ENCODE measurements at places on chromosomes 5 and 9.

DNA sequence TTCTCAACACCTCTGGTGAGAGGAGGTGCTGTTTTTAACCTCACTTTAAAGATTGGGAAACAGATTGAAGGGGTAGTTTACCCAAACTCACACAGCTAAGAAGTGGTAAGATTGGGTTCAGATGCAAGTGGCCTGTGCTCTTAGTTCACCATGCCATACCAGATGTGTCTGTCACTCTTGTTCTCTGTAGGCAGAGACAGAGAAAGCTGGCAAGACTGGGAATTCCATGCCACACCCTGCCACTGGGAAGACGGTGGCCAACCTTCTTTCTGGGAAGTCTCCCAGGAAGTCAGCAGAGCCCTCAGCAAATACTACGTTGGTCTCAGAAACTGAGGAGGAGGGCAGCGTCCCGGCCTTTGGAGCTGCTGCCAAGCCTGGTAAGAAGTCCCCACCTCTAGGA, 11.0 kb downstream of the TCOF1 start:
- DNase-seq, result no peak

GRCh38 chr5:126858441-126858840, 81.5 kb downstream of the LMNB1 start:
- DNase-seq, result no peak

GRCh38 chr9:89178830-89179539, 367 bp upstream of the SHC3 start:
- no peak for DNase-seq

GRCh38 chr5:33448118-33448517, 7.4 kb downstream of the TARS1 start:
- DNase-seq, result no peak

GRCh38 chr9:74887041-74887980, at the start of gene TRPM6:
TSS of gene TRPM6 (minus strand) at chr9:74887921. CDS start at chr9:74887856, 65 bp downstream.
- no peak for DNase-seq

- no peak for DNase-seq
These were observed 334.9 kb upstream of the DAB2 start for GRCh38 chr5:39759701-39760100.

- DNase-seq, result no peak
These were observed 507.3 kb upstream of the TNC start for GRCh38 chr9:115625251-115625650.

- DNase-seq, result no peak
These were observed 1026.1 kb upstream of the DMAC1 start for GRCh38 chr9:8825585-8826147.

DNA sequence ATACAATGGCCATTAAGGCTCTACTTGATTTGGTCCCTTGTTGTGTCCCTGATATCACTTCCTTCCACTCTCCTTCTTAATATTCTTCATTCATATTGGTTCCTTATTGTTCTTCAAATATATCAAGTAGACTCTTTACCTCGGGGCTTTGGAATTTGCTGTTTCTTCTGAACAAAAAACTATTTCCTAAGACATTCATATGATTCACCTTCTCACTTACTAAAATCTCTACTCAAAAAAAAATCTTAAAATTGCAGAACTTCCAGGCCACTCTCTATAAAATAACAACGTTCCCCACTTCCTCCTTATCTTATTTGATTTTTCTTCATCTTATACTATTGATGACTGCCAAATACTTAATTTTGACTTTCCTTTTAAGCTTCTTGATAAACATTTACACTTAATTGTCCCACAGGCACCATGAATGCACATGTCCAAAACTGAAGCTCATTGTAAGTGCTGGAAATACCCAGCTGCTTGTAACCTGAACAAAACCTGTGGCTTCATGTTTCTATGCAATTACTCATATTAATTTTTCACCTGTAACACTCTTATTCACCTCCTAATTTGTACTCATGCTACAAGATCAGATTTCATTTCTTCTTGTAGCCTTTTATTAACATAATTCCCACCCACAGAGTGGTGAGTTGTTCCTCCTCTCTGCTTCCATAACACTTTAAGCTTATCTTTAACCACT, 58.4 kb upstream of the NUDT12 start:
- DNase-seq, result no peak

DNA sequence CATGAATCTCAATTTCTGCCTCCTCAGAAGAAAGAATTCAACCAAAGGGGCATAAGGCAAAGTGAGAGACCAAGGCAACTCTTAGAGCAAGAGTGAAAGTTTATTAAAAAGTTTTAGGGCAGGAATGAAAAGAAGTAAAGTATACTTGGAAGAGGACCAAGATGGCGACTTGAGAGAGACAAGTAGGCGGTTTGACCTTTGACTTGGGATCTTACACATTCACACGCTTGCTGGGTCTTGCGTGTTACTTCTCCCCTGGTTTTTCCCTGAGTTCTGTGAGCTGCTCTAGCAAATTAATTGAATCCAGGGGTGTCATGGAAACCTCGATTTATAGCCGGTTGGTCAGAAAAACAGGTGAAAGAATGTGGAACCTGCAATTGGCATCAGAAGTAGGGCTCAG, 7.0 kb downstream of the ZNF346 start:
- no peak for DNase-seq

- DNase-seq, result no peak
These were observed 58.7 kb upstream of the ZNF622 start for GRCh38 chr5:16524286-16524685.

GRCh38 chr5:141359790-141360426, at the start of gene PCDHGB2:
TSS of gene PCDHGB2 (plus strand) at chr5:141359994. CDS start at chr5:141360136, 142 bp downstream.
- no peak for DNase-seq

DNA sequence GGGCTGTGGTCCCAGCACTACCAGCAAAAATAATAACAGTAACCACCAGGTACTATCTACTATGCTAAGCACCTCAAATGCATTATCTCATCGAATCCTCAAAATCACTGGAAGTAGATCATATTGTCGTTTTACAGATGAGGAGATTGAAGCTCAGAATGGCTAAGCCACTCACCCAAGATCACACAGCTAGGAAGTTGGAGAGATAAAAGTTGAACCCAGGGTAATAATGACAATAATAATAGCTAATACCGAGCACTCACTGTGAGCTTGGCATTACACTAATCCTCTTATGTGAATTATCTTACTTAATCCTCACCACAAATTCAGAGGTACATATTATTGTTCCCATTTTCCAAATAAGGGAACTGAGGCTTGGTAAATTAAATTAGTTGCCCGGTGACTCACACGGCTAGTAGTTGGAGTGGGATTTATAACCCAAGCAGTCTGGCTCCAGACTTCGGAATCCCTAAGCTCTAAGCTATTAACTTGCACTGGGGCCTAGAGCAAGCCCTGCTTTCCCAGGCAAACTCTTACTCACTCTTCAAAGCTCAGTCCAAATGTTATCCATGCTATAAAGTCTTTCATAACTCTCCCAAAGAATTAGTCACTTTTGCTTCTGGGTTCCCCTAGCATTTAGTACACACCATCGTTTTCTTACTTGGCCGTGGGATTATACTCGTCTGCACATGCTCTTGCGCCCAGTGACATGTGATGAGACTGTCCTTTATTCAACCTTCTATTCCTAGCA, 3.8 kb downstream of the ARSI start:
- no peak for DNase-seq

GRCh38 chr9:71767776-71768321, 464 bp downstream of the CEMIP2 start:
- no peak for DNase-seq

DNA sequence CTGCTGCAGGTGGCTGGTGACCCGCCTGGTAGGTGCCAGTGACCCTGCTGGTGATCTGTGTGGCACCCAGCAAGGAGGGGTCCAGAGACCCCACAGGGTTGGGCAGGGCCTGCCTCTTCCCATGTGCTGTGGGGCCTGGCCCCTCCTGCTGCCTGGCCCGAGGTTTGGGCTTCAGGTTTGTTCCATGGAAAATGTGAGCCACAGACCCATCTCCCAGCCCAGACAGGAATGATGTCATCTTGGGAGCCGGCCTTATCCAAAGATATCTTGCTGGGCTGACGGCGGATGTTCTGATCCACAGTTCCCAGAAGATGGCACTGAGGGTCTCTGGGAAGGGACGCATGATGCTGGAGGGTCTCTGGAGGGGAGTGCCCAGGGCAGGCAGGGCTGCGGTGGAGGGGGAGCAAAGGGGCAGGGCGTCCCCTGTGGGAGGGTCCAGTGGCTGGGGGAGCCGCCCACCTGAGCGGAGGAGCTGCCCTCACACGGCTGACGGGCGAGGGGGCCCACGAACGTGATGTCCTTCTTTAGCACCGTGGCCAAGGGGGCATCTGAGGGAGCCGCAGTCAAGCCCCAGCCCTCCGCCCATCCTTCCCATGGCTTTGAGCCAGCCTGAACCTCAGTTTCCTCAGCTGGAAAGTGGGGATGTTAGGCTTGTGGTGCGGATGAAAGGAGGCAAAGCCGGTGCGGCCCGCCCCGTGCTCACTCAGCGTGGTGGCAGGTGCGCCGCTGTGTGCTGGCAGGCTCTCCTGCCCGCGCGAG, 68.1 kb downstream of the COL5A1 start:
- DNase-seq, result no peak

GRCh38 chr5:130400091-130400490, 495.8 kb downstream of the CHSY3 start:
- no peak for DNase-seq

GRCh38 chr5:125129151-125129806, 382.8 kb upstream of the ZNF608 start:
- DNase-seq, result no peak

DNA sequence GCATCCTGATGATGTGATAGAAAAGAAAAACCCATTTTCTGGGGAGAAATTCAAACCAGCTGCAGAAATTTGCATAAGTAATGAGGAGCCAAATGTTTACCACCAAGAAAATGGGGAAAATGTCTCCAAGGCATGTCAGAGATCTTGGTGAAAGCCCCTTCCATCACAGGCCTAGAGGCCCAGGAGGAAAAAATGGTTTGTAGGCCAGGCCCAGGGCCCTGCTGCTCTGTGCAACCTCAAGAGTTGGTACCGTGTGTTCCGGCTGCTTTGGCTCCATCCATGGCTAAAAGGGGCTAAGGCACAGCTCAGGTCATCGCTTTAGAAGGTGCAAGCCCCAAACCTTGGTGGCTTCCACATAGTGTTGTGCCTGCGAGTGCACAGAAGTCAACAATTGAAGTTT, 543.1 kb downstream of the ZNF608 start:
- DNase-seq, result no peak

DNA sequence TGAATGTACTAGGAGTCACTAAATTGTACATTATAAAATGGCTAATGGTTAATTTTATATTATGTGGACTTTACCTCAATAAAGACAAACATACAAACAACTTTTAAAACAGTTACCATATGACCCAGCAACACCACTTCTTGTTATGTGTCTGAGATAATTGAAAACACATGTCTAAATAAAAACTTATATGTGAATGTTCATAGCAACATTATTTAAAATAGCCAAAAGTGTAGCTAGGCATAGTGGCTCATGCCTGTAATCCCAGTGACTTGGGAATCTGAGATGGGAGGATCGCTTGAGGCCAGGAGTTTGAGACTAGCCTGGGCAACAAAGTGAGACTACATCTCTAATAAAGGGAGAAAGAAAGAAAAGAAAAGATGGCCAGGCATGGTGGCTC, 22.9 kb downstream of the SLC35A4 start:
- no peak for DNase-seq

GRCh38 chr5:162719720-162720119, 652.1 kb downstream of the GABRG2 start:
- no peak for DNase-seq

GRCh38 chr5:38330207-38330606, 71.8 kb downstream of the EGFLAM start:
- DNase-seq, result no peak

DNA sequence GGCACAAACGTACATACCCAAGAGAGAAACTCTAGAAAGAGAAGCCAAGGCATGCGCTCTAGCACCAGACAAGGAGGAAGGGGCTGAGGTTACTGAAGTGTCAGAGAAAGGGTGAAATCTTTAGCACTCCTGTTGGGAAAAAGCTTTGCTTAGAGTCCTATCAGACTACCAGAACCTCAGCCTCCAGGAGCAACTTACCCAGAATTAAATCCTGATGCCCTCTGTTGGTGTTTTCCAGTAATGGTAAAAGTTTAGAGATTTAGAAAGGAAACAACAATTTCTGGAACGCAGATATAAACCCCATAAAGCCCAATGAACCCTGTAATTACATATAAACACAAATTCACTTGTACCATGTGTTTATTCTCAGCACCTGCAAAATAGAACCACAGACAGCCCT, 33.2 kb upstream of the ASTN2 start:
- no peak for DNase-seq

DNA sequence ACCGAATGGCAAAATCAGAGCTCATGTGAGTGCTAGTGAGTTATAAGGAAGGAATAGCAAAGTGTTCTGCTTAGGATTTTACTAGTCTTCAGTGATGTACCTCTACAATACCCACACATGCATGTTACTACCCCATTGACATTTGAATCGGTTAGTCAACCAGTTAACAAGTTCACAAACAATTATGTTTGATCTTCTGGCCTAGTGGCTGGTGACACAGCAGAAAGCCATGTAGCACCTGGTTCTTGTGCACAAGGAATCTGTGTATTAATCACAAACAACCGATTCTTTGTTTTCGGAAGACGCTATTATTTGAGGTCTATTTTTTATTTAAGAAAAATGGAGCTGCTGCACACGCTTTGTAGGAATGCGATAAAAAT, 41.9 kb downstream of the NTRK2 start:
- DNase-seq, result no peak

DNA sequence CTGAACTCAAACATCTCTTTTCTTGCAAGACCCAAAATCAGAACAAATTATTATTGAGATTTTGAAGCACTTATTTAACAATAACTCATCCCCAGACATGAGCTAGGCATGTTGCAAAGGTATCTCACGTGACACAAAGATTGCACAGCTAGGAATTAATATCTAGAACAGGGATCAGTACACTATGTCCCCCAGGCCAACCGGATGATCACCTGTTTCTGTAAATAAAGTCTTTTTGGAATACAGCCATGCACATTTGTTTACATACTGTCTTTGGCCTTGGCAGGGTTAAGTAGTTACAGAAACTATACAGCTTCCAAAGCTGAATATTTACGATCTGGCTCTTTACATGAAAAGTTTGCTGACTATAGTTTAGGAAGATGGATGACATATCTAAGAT, 287.7 kb downstream of the ACTL7B start:
- no peak for DNase-seq

- no peak for DNase-seq
These were observed 746.1 kb upstream of the MEF2C start for GRCh38 chr5:89628876-89629635.

- DNase-seq, result no peak
These were observed 49.2 kb upstream of the TAF11L2 start for GRCh38 chr5:17448877-17449276.

GRCh38 chr5:39863926-39864552, 439.3 kb upstream of the DAB2 start:
- no peak for DNase-seq

DNA sequence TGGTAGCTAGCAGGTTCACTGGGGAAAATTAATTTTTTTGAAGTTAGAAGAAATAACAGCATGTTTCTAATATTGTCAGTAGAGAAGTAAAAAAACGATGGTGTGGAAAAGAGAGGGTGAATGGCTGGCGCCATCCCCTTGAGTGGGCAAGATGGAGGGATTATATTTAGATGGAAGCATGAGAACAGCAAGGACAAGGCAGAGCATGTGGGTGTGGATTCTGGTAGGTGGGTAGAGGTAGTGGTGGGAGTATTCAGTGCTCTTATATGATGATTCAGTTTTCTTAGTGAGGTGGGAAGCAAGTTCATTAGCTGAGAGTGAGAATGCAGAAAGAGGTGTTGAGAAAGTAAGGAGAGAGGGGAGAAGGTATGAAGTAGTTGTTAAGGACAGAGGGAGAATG, 188.1 kb downstream of the GABRB2 start:
- DNase-seq, result no peak

Measured in stimulated activated CD8-positive, alpha-beta memory T cell treated with anti-CD3 and anti-CD28 coated beads, Interleukin-4, amount 100 ng/mL, for 4 hours (primary cell).